ENCODE measurements at places on chromosomes 16 and 17.

DNA sequence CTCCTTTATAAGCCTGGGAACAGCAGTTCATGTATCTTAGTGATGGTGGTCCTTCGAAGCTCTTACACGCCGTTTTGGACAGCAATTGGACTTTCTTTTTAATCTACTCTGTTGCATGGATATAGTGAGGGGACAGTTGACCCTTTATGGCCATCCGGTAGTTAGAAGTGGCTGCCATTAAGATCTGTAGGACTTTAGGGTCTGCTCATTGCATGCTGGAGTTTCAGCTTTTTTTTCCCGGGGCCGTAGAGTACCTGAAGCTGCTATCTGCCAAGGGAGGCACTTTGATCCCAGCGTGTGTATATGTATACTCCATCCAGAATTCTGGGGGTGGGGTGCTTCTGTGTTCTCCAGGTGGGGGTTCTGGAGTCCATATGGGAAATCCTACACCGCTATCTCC, 1.2 kb downstream of the CYB5D1 start:
- DNase-seq: no peak

GRCh38 chr16:72094266-72094610, 591 bp downstream of the DHX38 start:
- DNase-seq: peak; percentile 47

- DNase-seq: no peak
Measured at GRCh38 chr16:72092832-72093447, 480 bp downstream of the TXNL4B start.

DNA sequence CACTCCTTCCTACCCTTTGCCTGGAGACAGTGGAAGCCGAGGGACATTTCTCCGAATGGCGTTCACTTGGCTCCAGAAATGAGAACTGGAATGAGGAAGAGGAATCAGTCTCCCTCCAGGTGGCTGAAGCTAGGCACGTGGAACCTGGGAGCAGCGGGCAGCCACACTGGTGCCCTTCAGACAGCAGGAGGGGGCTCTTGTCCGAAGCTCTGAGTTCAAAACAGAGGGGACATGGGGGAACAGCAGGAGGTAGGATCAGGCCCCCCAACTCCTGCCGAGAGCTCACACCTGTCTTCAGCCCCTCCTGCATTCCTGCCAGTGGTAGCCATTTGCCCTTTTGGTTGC, 41.5 kb downstream of the TMEM235 start:
- no peak for DNase-seq

- no peak for DNase-seq
Measured at GRCh38 chr17:40349895-40350688, 14.4 kb downstream of the GJD3 start.

GRCh38 chr16:88975511-88976061, 1.4 kb downstream of the CBFA2T3 start:
- no peak for DNase-seq

DNA sequence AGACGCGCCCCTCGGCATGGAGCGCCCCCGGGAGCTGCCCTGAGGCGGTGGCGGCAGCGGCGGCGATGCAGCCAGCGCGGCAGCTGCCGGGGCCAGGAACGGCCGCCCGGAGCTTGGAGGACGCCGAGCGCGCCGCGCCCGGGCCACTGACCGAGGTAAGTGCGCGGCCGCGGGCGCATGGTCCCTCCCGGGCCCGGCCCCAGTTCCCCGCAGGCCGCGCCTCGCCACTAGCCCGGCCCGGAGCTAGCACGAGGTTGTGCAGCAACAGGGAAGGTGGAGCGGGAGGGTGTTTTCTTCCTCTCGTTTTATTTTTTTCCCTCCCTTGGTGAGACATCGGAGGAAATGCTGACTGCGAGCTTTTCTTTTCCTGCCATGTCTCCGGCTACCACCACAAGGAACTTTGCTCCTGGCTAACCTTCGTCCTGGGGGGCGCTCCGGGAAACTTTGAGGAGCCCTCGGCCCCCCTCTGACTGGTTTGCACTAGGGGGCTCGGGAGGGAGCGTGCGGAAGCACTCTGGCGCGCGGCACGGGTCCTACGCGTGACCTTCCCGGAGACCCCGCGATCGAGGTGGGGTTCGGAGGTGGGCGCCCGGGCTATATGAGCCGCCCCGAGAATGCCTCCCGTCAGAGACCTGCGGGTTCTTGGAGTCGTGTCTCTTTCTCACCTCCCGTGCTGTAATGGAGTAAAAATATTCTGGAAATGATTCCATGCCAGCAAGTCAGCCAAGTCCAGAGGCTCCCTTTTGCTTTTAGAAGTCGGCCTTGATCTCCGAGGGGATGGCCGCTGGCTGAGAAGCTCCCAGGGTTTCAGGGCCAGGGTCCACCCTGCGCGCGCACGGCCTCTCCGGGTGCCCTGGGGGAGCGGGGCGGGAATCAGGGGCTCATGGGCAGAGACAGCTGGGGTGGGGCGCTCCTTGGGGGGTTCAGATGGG, 868 bp downstream of the KCNJ12 start:
- DNase-seq: no peak

DNA sequence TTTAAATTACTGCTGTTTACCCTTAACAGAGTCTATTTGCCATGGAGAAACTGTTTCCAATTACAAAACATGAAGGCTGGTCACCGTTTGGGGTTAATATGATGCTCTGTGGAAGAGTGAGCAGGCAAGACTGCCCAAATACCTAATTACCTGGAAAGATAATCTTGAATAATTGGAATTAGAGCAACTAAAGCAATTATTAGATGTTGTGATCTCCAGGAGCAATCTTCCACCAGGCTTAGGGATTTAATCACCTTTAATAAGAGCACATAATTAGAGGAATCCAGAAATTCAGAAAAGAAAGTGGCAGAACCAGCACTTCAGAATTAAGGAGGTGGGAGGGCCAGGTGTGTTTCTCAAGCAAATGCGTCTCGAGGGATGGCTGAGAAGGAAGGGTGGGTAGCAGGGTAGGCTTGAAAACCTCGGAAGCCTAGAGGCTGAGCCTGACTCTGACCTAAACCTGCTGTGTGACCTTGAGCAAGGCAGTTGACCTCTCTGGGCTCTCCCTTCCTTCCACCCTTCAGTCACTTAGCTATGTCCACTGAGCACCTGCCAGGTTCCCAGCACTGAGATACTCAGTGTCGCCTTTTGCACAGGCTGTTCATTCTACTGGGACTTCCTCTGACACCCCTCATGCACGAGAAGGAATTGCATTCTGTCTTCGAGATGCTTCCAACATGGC, 113.2 kb downstream of the GSG1L start:
- DNase-seq: no peak

DNA sequence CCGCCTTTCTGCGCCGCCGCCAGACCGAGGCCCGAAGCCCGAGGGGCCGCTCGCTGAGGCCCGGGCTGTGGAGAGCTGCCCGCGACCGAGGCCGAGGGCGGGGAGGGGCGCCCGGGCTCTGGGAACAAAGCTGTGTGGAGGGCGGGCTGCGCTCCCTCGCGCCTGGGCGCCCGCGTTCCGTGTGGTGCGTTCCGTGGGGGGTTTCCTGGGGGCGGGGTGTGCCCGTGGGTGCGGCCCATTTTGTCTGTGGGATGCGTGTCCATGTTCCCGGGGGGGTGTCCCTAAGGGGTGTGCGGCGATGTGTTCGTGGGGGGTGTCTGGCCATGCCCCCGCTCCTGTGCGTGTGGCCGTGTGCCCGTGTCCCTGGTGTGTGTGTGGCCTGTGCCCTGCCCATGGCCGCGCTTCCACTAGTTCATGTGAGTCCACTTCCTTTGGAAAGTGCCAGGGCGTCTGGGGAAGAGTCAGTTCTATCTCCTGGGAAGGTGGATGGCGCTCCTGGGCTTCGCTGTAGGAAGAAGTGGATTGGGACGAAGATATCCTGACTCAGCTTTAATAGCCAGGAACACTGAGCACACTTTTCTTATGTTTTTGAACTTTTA, 520 bp downstream of the JPT2 start:
- DNase-seq: peak; percentile 23

DNA sequence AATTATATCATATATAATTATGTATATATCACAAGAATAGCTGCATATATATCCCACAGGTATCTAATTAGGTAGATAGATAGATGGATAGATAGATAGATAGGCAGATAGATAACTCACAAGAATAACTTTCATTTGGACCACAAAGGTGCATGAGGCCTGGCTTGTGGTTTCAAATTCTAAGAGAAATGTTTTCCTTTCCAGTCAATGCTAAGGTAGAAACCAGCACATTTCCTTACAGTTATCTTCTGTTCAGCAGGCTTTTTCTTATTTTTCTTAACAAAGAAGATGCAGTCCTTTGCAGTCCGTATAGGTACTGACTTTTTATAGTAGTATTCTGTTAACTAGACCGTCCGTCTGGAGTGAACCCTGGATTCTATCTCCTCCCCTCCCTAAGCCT, 152.9 kb upstream of the ANKFN1 start:
- DNase-seq: no peak

- no peak for DNase-seq
Measured at GRCh38 chr16:31377210-31377903, 15.8 kb upstream of the ITGAD start.

DNA sequence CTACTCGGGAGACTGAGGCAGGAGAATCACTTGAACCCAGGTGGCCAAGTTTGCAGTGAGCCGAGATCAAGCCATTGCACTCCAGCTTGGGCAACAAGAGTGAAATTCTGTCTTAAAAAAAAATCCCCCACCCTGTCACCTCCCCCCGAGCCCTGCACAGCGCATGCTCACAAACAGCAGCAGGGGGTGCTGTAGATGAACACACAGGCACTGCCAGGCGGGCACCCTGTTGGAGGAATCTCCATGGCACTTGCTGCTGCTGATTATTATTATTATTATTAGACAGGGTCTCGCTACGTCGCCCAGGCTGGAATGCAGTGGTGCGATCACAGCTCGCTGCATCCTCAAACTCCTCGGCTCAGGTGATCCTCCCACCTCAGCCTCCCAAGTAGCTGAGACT, 24.6 kb downstream of the FZD2 start:
- no peak for DNase-seq

- no peak for DNase-seq
Measured at GRCh38 chr17:67532326-67532871, 155.3 kb downstream of the PITPNC1 start.

- no peak for DNase-seq
Measured at GRCh38 chr17:57735230-57735629, 9.9 kb downstream of the CCDC182 start.

GRCh38 chr17:51200295-51200694, 34.1 kb downstream of the NME2 start:
- peak; percentile 10 for DNase-seq

DNA sequence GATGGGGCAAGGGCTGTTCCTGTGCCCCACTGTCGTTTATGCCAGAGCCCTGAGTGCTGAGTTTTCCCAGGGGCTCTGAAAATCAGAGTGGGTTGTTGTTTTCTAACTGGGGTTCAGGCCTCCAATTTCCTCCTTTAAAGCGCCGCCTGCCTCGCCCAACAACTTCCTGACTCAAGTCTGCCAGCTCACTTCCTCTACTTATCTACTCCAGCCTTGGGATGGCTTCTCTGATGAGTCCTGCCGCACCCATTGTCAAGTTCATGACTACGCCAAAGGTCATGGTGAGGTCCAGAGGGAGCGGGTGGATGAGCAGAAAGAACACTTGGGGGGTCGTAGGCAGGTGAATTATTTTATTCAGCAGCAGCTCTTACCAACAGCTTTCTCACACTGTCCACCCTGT, 104.7 kb downstream of the UTP18 start:
- DNase-seq: no peak

DNA sequence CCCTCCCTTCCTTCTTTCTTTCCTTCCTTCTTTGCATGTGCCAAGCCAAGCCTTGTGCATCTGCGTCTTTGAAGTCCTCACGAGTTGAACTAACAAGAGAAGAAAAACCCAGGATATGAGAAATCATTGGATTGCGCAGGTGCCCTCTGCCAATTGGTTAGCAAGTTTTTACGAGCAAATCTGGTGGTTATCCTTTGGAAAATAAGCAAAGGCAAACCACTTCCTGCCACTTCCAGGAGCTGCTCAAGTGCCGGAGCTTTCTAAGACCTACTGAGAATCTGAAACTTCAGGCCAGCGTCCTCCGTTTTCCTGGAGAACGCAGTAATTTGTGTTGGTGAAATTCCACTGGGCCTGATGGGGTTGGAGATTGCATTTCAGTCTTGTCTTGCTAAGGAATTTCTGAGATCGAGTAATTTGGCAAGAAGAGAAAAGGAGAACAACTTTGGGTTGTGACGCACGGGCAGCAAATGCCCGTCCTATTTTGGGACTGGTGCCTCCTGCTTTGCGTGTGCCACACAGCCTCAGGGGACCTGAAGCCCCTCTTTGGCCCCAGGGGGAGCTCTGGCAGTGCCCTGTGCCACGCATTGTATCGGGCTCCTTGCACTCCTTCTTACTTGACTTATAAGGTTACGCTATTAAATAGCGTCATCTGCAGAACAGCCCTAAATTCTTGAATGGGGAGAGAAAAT, 56.4 kb downstream of the CMIP start:
- DNase-seq: no peak

DNA sequence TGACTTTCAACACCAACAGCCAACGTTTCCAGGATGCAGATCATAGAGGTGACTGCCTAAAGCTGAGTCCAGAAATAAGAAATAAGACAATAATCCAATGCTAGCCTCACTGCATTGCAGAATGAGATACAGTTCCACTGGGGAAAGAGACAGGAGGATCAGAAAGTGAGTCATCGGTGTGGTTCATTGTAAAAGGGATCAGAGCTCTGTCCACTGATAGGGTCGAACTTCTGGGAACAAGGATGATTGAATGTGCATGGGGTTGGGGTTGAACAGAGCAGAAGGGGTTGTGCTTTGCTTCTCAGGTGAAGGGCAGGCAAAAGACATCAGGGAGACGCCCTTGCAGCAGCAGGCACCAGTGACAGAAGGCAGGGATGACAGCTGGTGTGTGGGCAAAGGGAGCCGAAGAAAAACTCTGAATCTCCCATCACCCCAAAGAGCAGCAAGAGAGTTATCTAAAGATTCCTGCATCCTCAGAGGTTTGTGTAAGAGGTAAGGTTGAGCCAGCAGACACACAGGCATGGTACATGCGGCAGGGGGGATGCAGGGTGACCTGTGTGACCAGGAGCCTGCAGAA, 16.4 kb downstream of the CLEC10A start:
- no peak for DNase-seq

DNA sequence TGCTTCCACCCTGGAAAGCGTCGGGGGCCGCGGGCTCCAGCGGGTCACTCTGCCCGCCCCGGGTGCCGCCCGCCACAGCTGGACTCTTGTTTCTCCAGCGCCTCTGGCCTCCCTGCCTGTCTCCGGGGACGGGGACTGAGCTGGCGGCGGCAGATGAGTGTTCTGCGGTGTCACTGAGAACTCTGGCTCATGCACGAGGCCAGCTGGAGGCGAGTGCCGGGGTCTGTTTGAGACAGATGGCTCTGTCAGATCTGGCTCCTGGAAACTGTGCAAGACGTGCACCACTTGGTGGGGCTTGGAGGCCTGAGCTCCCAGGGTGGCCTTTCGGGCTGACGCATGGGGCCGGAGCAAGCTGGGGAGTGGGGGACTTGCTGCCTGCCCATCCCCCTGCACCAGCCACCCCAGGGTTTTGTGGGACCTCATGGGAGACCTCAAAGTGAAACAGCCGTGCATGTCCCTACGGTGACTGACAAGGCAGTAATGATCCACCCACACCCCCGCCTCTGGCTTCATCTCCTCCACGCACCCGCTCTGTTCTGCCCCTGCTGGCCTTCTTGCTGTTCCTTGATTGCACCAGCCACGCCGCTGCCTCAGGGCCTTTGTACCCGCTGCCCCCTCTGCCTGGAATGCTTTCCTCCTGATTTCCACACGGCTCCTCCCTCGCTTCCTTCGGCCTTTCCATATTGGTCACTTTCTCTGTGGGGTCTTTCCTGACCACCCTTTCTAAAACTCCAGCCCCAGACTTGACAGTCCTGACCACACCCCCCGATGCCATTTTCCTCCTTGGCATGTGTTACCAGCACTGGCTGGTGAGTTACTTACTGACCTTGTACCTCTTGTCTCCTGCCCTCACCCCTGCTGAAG, 174.9 kb upstream of the CIBAR2 start:
- DNase-seq: no peak

GRCh38 chr17:64057701-64058263, 37.3 kb upstream of the ICAM2 start:
- no peak for DNase-seq

All from T-helper 2 cell treated with Interferon-gamma antibody and Interleukin-4, amounts not matched to agents 5 μg/mL and 100 μg/mL, for 36 hours (primary cell).